ENCODE measurements at places on chromosomes 1 and 21. TPM values are rescaled to one million over a fixed set of nuclear protein-coding genes. Genes with fewer than 3 reads are reported as not detected.

TENT5C gene
- 0.20 TPM for polyA plus RNA-seq

- peak; percentile 72 for DNase-seq
Measured at GRCh38 chr1:19361611-19362147, 49.6 kb downstream of the SLC66A1 start.

GRCh38 chr1:14242123-14242522 lies 356.4 kb upstream of the KAZN start:
- DNase-seq, result no peak

NUDT4B gene
- polyA plus RNA-seq, result not detected

GRCh38 chr1:206516728-206516990 lies 9.3 kb downstream of the RASSF5 start:
- no peak for DNase-seq

CD1E gene
- polyA plus RNA-seq, result not detected

- no peak for DNase-seq
Measured at GRCh38 chr1:36085686-36086526, 2.0 kb downstream of the TEKT2 start.

DNA sequence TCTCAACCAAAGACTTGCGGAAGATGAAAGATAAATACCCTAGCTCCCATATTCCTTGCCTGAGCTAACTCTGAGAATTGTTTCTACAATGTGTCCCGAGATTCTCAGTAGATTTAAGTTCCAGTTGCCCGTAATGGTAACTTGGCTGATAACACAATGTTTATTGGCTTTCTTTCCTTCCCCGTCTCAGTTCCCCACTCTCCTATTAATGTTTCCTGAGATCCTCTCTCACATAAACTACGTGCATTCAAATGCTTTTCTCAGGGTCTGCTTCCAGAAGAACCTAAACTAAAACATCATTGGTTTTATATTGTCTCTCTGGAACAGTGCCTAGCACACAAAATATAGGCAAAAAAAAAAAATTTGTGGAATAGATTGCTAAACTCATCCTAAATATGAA lies 794.2 kb upstream of the ADGRL2 start:
- no peak for DNase-seq

DNA sequence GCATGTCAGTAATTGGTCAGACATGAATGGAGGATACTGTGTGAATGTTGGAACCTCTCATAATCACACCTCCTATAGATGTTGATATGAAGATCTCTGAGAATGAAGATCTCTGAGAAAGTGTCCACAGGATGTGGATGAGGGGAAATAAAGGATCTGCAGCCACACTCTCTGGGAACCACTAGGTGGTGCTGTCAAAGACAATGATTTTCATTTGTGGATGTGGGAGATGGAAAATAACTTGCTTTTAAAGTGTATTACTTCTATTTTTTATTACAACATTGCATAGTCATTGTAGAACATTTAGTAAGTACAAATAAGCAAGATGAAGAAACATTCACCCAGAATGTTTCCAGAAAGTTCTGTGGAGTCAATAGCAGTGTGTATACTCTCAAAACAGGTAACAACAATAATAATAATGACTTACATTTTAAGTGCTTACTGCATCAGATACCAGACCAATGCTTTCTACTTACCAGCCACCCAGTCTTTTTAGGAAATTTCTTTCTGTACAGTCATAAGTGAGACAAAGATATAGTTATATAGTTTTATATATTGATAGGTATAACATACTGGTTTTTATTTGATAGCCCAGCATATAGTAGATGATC lies 128.2 kb downstream of the ATG4C start:
- DNase-seq, result peak; percentile 56

- no peak for DNase-seq
Measured at GRCh38 chr1:6658359-6659060, 33.8 kb downstream of the THAP3 start.

DNA sequence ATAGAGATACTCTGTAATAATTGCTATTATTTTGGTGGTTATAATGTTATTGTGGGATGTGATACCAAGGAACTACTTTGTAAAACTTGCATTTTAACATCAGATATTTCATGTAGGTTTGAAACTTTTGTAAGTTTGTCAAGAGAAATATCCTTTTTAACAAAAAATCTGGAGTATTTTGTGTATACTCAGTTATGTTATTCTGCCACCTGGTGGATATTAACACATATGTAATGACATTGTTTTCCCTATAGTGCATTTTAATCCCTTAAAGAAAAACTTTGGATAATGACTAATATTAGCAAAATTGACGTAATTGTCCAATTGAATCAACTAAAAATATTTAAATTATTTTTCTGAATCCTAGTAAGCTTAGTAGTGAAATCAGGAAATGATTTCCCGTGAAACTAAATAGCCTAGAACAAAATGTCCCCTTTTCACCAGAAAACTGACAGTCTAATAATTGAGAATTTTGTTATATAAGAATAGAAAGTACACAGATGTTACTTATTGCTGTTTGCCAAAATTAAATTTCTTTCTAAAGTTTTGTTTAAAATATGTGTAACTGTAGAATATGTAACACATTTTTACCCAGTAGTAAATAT lies 39.6 kb downstream of the KCTD3 start:
- peak; percentile 74 for DNase-seq

- no peak for DNase-seq
Measured at GRCh38 chr1:12130466-12131130, 36.2 kb upstream of the TNFRSF1B start.

GRCh38 chr21:31173881-31174555 lies 135.7 kb upstream of the KRTAP19-8 start:
- no peak for DNase-seq

Measured in GM23248 (cell line).